ENCODE measurements at places on chromosomes 12 and 14. TPM values are rescaled to one million over a fixed set of nuclear protein-coding genes. Genes with fewer than 3 reads are reported as not detected.

- DNase-seq, result no peak
These were observed 44.8 kb downstream of the FBXW8 start for GRCh38 chr12:116955382-116956021.

Gene WSB2
- 46.9 TPM for total RNA-seq

Gene CLEC6A
- not detected for total RNA-seq

Gene BHLHE41
- 0.78 TPM for total RNA-seq

GRCh38 chr14:21014761-21015190 lies 10.1 kb downstream of the NDRG2 start:
- peak; percentile 81 for DNase-seq

DNA sequence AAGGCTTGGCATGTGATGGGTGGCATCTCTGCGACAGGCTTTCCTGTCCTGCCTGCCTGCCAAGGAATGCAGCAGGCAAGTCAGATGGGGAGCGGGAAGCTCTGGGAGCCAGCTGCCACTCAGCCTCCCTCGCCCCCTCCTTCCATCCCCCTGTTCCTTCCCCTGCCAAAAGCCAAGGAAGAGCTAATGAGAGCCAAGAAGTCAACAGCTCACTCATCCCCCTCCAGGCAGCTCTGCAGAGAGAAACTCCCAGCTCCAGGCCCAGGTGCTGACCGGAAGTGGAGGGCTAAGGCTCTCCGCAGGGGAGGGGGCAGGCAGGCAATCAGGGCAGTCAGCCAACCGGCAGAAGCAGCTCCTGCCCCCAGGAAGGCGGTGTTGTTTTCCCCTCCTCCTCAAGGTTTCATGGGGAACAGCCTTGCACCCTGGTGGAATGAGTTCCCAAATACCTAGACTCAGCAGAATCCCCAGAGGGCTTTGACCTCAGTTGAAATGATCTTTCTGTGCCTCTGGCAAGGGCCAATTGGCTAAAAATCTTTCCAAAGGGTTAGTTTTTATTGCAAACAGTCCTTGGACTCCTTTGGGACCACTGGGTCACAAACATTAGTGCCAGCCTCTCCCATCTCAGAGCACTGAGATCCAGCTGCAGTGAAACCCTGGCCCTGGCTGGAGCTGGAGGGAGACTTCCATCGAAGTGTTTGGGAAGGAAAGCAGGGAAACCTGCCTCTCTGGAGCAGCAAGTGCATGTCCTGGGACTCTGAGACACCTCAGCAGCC lies 349.1 kb downstream of the DPF3 start:
- no peak for DNase-seq

Gene TAS2R43
- total RNA-seq, result 1.2 TPM

- DNase-seq, result no peak
These were observed 50.6 kb downstream of the KIF21A start for GRCh38 chr12:39392154-39392925.

Gene LRTM2
- total RNA-seq, result 0.48 TPM

DNA sequence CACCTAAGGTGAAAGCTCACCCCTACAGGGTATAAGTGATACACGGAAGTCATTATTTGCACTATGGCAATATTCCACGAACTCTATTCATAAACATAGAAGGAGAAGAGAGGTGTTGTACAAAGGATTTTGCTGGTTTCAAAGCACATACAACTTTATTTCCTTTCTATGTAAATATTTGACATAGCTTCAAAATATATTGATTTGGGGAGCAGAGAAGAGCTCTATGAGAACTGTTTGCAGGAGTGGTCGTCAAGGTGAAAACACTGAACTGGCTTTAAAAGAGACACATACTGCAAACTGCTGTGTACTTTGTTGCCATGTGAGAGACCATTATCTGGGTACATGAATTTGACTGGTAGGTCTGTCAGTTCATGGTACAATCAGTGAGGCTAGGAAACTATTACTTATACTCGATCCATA lies 16.7 kb downstream of the CNIH1 start:
- no peak for DNase-seq

Gene CISTR
- not detected for total RNA-seq

DNA sequence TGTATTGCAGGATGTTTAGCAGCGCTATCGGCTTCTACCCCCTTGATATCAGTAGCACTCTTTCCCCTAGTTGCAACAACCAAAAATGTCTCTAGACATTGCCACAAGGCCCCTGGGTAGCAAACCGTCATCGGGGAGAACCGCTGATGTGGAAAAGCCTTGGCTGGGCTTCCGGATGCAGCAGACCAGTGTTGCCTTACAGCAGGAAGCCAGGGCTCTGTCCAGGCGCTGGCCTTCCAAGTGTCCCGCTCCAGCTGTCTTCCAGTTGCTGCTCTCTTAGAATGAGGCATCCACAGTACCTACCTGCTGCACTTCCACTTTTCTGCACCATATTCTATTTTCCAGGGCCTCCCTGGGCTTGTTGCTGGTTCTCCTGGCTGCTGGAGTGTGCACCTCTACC lies 22.6 kb upstream of the SLC10A1 start:
- no peak for DNase-seq

DNA sequence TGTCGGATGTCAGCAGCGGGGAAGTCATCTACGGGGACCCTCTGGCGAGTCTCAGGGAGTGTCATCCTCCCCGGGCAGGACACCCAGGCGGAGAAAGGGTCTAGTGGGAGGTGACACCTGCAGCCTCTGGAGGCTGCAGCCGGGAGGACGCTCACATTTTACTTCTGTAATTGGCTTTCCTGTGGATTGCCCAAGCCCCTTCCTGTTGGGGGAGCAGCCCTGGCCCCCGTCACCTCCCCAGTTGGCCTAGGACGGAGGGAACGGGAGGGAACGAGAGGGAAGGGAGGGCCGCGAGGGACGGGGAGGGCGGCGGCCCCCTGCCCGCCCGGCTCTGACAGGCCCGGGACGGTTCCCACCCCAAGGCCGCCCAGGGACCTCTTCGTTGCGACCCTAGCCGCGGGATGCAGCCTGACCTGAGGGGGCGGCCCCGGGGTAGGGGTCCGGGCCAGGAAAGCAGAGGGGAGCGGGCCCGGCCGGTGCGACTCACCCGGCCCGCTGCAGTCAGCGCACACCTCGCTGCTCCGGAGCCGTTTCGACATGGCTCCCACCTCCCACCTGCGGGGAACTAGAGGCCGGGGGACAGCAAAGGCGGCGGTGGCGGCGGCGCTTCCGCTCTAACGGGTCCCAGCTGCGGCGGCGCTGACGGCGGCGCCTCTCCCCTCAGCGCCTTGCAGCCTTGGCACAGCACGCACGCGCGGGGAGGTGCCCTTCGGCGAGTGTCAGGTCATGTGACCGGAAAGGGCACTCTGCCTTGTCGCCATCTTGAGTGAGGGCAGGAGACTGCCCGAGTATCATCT lies at the start of gene GIT2:
Gene GIT2, minus strand, starts transcription at position 683 of the 797 bp plus-strand sequence. Its CDS starts 144 bp downstream, at position 539.
- DNase-seq, result peak; percentile 74

- DNase-seq, result no peak
These were observed 194.6 kb upstream of the PRMT8 start for GRCh38 chr12:3296409-3296701.

Gene MARK3
- 138 TPM for total RNA-seq

DNA sequence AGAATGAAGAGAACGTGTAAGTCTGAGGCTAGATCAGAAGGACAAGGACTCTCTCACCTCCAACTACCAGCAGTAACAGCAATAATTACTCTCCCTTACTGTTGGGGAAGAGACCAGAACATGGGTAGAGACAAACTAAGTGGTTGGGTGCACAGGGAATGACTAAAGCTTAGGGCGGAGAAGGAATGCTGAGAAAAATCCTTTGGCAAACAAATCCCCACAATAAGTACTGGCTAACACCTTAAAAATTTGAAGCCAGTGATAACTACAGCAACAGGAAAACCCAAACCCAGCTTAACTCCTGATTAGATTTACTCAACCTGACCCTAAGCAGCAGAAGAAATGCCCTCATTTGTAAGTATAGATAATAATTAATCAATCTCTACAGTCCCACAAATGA lies 759.0 kb downstream of the AACS start:
- no peak for DNase-seq

Gene TRHDE
- 2.7 TPM for total RNA-seq

- no peak for DNase-seq
These were observed 15.3 kb downstream of the KRT2 start for GRCh38 chr12:52636592-52637258.

DNA sequence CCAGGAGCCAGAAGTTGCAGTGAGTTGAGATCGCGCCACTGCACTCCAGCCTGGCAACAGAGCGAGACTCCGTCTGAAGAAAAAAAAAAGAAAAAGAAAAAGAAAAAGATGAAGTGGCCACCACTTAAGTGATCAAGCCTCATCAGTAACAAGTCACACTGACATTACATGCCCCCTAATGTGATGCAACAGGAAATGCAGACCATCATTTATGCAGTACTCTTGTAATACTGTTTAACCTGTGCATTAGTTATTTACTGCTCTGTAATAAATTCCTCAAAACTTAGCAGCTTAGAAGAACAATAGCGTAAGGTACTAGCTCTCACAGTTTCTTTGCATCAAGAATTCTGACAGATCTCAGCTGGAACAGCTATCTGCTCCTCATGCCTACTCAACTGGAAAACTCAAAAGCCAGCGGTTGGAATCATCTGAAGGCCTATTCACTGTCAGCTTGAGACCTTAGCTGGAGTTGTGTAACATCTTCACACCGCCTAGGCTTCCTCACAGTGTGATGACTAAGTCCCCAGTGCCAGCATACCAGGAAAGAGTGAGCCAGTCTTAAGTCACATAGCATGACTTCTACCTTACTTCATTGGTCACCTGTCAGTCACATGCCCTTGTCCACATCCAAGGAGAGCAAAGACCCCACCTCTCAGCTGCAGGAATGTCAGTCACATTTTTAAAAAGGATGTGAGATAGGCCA lies 31.5 kb downstream of the EPS8 start:
- no peak for DNase-seq

Gene MAP3K9
- 27.6 TPM for total RNA-seq

Gene STAT6
- 130 TPM for total RNA-seq

GRCh38 chr12:10634427-10634826 lies 21.0 kb upstream of the MAGOHB start:
- DNase-seq, result no peak

GRCh38 chr14:77228056-77228455 lies 43.0 kb downstream of the NGB start:
- no peak for DNase-seq

DNA sequence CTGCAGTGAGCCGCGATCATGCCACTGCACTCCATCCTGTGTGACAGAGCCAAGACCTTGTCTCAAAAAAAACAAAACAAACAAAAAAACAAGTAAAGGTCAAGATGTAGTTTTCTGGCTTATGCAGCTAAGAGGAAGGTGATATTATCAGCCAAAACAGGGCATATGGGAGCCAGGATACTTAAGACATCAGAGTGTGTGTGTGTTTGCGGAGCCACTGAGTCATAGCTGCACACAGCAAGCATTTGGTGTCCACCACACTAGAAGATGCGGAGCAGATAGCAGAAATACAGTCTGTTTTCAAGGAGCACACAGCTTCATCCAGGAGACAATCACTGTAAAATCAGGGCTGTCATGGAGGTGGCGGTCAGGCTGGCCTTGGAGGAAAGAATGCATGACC lies 72.6 kb upstream of the REP15 start:
- DNase-seq, result no peak

All from progenitor cell of endocrine pancreas (in vitro differentiated cells).